Upper lobe of right lung (tissue), 1 donor: ENCODE measurements at places on chromosomes 3 and 15. TPM values are rescaled to one million over a fixed set of nuclear protein-coding genes. Genes with fewer than 3 reads are reported as not detected.

FAM162A gene
- total RNA-seq: 31.0 TPM

C15orf40 gene
- 23.0 TPM for total RNA-seq

ANKRD63 gene
- total RNA-seq: not detected

COMMD4 gene
- 57.5 TPM for total RNA-seq

TERC gene
- 5.4 TPM for total RNA-seq

DNA sequence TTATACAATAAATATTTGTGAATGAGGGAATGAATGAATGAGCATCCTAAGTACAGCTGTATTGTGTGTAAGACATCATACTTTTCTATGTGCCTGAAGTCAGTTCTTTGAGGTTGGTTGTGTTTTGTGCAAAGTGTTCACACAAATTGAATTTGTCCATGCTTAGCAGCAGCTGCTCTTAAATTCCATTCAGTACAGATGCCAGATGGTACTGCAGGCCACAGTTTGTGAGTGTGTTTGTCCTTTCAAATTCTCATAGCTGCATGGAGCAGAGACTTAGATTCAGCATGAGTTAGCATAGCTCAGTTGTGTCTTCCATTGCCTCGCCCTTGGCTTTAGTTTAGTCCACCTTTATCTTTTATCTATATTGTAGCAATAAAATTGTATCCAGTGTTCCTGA, 3.8 kb upstream of the ZNF385D start:
- no peaks in the 10 kb centered on the region for H3K36me3 ChIP-seq
- no peaks in the 10 kb centered on the region for H3K4me1 ChIP-seq
- no peak for DNase-seq
- H3K27me3 ChIP-seq: peaks cover 2% of the 10 kb centered on the region

DNA sequence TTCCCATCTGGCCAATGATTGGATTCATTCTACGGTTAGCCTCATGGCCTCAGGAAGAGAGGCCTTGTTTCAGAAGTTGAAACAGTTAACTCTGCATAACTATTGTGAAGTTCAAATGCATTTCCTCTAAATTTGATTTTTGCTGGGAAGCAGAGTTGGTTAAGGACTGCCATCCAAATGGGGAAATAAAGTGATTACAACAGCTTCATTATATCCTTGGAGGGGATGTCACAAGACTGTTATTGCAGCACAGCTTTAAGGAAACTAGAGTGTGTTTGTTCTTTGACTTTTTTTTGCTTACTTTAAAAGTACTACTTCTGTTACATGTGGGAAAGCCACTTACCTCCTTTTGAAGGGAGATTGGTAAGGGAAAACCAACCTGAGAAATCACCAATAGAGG, 164.8 kb downstream of the AKAP13 start:
- H3K4me3 ChIP-seq: peak overlapping the region; percentile 37
- no peaks in the 10 kb centered on the region for H3K36me3 ChIP-seq
- H3K27ac ChIP-seq: peak overlapping the region; percentile 88
- no peaks in the 10 kb centered on the region for H3K27me3 ChIP-seq
- no peak for DNase-seq

- H3K27ac ChIP-seq: no peak overlapping the region
- no peak for DNase-seq
- H3K4me1 ChIP-seq: no peaks in the 10 kb centered on the region
- H3K4me3 ChIP-seq: no peak overlapping the region
Measured at GRCh38 chr3:59796456-59796855, 746.6 kb upstream of the CFAP20DC start.

DNA sequence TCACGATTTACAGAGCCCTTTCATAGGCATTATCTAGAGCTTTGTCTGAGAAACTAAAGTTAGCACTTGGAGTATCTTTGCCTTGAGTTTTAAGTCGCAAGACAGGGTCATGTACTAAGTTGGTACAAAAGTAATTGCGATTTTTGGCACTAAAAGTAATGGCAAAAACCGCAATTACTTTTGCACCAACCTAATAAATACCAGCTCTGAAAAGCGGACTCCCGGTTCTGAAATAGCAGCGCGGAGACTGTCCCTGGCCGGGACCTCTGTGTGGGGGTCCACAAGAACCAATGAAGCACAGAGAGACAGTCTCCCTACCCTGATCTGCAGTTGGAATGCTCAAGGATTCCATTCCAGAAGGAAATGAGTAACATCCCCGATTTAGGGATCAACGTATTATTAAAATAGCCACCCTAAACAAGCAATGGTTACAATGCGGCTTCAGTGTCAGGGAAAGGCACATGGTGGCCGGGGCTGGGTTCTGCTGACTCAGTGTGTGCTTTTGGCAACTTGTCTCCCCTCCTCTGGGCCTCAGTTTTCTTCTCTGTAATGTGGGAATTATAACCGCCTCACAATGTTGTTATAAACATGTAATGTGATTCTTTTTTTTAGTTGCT, 150.3 kb upstream of the MCTP2 start:
- H3K27ac ChIP-seq: no peak overlapping the region
- no peaks in the 10 kb centered on the region for H3K27me3 ChIP-seq
- no peak overlapping the region for H3K4me3 ChIP-seq
- H3K4me1 ChIP-seq: no peaks in the 10 kb centered on the region
- H3K36me3 ChIP-seq: no peaks in the 10 kb centered on the region

GRCh38 chr3:34955680-34956079, 683.6 kb upstream of the ARPP21 start:
- no peak overlapping the region for H3K4me3 ChIP-seq
- no peaks in the 10 kb centered on the region for H3K27me3 ChIP-seq
- H3K36me3 ChIP-seq: no peaks in the 10 kb centered on the region
- no peaks in the 10 kb centered on the region for H3K4me1 ChIP-seq
- DNase-seq: no peak

GRCh38 chr3:31550452-31551251, 17.9 kb downstream of the STT3B start:
- DNase-seq: no peak
- no peak overlapping the region for H3K4me3 ChIP-seq
- H3K27ac ChIP-seq: no peak overlapping the region
- H3K36me3 ChIP-seq: no peaks in the 10 kb centered on the region
- H3K27me3 ChIP-seq: no peaks in the 10 kb centered on the region

GRCh38 chr15:29857221-29857789, 35.0 kb upstream of the TJP1 start:
- H3K4me3 ChIP-seq: no peak overlapping the region
- DNase-seq: no peak
- H3K4me1 ChIP-seq: no peaks in the 10 kb centered on the region
- H3K27ac ChIP-seq: no peak overlapping the region

- H3K36me3 ChIP-seq: no peaks in the 10 kb centered on the region
- no peaks in the 10 kb centered on the region for H3K27me3 ChIP-seq
- no peak overlapping the region for H3K4me3 ChIP-seq
Measured at GRCh38 chr3:139122612-139123011, 77.9 kb upstream of the PRR23C start.

DNA sequence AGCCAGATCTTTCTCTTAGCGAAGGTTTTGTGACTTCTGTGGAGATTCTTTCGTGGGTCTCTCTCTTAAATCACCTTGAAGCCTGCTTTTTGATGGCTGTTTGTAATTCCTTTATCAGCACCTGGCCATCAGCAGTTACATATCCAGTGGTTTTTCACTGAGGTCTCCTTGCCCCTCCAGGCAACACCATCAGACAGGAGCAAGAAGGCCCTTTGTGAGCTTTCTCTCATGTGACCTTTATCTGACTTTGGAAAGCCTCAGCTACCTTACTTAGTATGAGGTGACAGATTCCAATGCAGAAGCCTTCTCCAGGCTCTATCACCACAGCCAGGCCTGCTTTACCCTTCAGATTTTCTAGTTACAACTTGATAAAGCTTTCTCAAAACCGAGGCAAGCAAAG, 30.0 kb upstream of the P3H2 start:
- no peaks in the 10 kb centered on the region for H3K27me3 ChIP-seq
- H3K27ac ChIP-seq: no peak overlapping the region
- H3K4me3 ChIP-seq: no peak overlapping the region
- no peaks in the 10 kb centered on the region for H3K36me3 ChIP-seq

- H3K27ac ChIP-seq: peak overlapping the region; percentile 1
- no peak overlapping the region for H3K4me3 ChIP-seq
- no peaks in the 10 kb centered on the region for H3K27me3 ChIP-seq
- H3K4me1 ChIP-seq: no peaks in the 10 kb centered on the region
- no peaks in the 10 kb centered on the region for H3K36me3 ChIP-seq
- DNase-seq: no peak
Measured at GRCh38 chr15:55897560-55898336, 95.7 kb downstream of the NEDD4 start.

DNA sequence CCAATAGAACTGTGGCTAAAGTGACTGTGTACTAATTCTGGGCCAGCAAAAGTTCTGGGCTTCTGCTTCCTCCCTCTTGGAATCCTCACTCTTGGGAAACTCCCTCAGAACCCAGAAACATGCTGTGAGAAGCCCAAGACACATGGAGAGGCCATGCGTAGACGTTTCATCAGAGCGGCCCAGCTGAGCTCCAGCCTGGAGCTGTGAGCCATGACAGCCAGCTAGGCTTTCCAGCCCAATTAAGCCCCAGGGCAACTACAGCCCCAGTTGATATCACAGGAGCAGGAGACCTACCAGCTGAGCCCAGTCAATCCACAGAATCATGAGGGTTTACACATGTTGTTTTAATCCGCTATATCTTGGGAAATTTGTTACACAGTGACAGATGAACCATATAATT, 43.6 kb upstream of the CNOT10 start:
- H3K27me3 ChIP-seq: no peaks in the 10 kb centered on the region
- H3K4me3 ChIP-seq: no peak overlapping the region
- H3K36me3 ChIP-seq: no peaks in the 10 kb centered on the region
- DNase-seq: no peak
- no peak overlapping the region for H3K27ac ChIP-seq
